Lung (tissue), 17 donors: ENCODE measurements at places on chromosomes 4 and X. TPM values are rescaled to one million over a fixed set of nuclear protein-coding genes. Genes with fewer than 3 reads are reported as not detected.

Gene HSFX4
- not detected for polyA plus RNA-seq

Gene SYP
- polyA plus RNA-seq: 5.1 TPM

Gene IQCM
- not detected for polyA plus RNA-seq

Gene MAGEA2
- not detected for polyA plus RNA-seq

Gene TMPRSS11B
- 0.10 TPM for polyA plus RNA-seq

Gene PPP3CA
- polyA plus RNA-seq: 13.5 TPM

Gene TEC
- 2.0 TPM for polyA plus RNA-seq

DNA sequence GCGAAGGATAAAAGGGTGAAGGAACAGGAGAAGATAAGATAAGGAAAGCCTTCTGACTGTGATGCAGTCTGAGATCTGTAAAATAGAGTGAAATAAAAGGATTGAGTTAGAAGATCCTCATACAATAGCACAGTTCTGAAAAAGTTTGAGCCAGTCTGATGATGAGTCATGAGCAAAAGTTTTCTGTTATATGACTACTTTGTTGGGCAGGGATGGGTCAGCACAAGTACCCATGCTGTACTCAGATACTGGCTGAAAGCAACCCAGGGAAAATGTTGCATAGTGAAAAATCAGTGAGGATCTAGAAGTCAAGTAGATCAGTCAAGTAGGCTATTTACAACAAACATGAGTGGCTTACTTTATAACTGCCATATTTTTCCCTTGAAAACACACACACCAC lies 253.5 kb downstream of the PCDH10 start:
- H3K36me3 ChIP-seq: no peaks in the 10 kb centered on the region
- no peaks in the 10 kb centered on the region for H3K27me3 ChIP-seq
- no peak overlapping the region for H3K4me3 ChIP-seq
- no peak overlapping the region for H3K27ac ChIP-seq
- no peak for DNase-seq

DNA sequence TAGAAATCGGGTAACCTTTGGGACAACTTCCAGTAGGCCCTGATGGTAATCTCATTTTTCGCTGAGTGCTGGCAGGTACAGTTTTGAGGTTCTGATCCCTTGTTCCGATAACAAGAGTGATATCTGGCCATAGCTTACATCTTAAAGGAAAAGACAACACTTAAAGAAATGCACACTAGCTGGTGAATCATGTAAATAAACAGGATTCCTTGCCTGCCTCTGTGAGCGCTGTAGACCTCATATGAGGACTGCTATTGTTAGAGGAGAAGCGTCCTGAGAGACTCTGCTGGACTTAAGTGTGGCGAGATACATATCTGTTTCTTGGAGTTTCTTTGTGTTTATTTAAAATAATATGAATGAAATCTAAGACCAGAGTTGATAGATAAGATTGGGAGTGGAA lies 149.3 kb upstream of the SLC4A4 start:
- H3K4me3 ChIP-seq: no peak overlapping the region
- H3K27me3 ChIP-seq: no peaks in the 10 kb centered on the region
- H3K27ac ChIP-seq: no peak overlapping the region
- peak; percentile 44 for DNase-seq
- H3K4me1 ChIP-seq: no peaks in the 10 kb centered on the region

- H3K36me3 ChIP-seq: no peaks in the 10 kb centered on the region
- H3K27ac ChIP-seq: no peak overlapping the region
- H3K4me1 ChIP-seq: no peaks in the 10 kb centered on the region
- H3K27me3 ChIP-seq: no peaks in the 10 kb centered on the region
Observed at GRCh38 chr4:128450326-128451120, 162.9 kb upstream of the PGRMC2 start.

- no peaks in the 10 kb centered on the region for H3K27me3 ChIP-seq
- H3K36me3 ChIP-seq: peaks cover 9% of the 10 kb centered on the region
- DNase-seq: no peak
- no peak overlapping the region for H3K27ac ChIP-seq
- peaks cover 1% of the 10 kb centered on the region for H3K4me1 ChIP-seq
Observed at GRCh38 chr4:88674979-88675378, 22.6 kb downstream of the NAP1L5 start.

DNA sequence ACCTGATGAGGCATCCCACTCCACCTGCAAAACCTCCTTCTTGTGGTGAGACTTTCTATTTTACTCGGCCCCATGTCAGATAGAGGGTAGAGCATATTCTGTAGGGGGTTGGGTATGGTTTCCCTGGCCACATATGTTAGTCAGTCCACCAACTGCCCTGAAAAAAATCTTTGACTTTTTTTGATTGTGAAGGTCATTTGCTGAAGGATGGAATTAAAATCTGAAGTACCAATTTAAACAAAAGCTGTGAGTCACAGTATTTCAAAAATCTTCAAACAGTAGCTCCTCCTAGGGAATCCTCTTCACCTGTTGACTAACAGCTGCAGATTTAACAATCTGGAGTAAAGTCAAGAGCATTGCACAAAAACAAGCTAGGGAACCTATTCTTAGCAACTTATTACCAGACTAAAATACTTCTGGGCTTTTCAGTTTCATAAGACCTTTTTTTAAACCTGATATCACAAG lies 8.0 kb upstream of the CCDC110 start:
- DNase-seq: no peak
- no peaks in the 10 kb centered on the region for H3K36me3 ChIP-seq
- H3K27ac ChIP-seq: no peak overlapping the region
- no peaks in the 10 kb centered on the region for H3K4me1 ChIP-seq
- H3K4me3 ChIP-seq: no peak overlapping the region

DNA sequence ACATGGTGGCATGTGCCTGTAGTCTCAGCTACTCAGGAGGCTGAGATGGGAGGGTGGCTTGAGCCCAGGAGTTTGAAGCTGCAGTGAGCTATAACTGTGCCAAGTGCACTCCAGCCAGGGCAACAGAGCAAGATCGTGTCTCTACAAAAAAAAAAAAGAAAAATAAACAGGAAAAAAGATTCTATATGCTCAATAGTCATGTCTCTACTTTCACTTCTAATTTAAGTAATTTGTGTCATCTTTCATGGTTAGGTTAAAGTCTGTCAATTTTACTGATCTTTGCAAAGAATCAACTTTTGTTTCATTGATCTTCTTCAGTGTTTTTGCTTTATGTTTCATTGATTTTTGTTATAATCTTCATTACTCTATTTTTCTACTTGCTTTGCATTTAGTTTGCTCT lies 106.2 kb upstream of the MAB21L2 start:
- H3K4me3 ChIP-seq: no peak overlapping the region
- no peaks in the 10 kb centered on the region for H3K36me3 ChIP-seq
- no peak overlapping the region for H3K27ac ChIP-seq

DNA sequence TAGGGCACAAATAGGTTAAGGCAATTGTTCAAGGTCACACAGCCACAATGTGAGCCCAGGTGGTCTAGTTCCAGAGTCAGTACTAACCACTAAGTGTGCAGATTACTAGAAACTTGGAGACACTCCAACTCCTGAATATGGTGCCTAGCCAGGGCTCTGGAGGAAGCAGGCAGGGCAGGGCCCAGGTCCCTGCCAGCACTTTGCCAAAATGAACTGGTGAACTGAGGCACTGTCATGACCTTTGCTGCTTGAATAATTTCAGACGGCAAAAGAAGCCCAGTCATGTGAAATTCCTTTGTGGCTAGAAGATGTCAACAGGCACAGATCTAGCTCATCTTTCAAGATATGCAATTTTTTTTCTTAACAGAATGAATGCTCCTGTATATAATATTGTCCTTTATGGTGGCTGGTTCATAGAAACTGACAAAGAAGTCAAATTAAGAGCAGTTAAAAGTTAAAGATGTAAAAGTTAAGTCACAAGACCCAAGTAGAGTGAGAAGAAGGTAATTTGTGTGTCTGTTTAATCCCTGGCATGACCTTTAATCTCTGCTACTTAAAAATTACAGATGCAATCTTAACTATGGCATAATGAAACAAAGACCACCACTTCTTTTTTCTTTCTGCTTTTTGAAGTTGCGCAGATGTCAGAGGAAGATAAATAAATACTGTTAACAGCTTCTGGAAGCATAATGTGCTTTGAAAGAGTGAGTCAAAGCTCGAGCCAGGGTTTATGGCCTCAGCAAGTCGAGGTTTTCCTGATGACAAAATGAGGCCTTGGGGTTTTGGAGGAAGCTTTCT lies 54.1 kb downstream of the SHROOM3 start:
- no peak overlapping the region for H3K4me3 ChIP-seq
- no peaks in the 10 kb centered on the region for H3K36me3 ChIP-seq
- H3K27ac ChIP-seq: no peak overlapping the region
- DNase-seq: no peak
- no peaks in the 10 kb centered on the region for H3K27me3 ChIP-seq

- peak overlapping the region; percentile 88 for H3K4me3 ChIP-seq
- peaks cover 3% of the 10 kb centered on the region for H3K4me1 ChIP-seq
- H3K27ac ChIP-seq: peak overlapping the region; percentile 95
- peaks cover 2% of the 10 kb centered on the region for H3K36me3 ChIP-seq
- peak; percentile 74 for DNase-seq
- H3K27me3 ChIP-seq: no peaks in the 10 kb centered on the region
Observed at GRCh38 chr4:55396308-55397125, 760 bp downstream of the TMEM165 start.

DNA sequence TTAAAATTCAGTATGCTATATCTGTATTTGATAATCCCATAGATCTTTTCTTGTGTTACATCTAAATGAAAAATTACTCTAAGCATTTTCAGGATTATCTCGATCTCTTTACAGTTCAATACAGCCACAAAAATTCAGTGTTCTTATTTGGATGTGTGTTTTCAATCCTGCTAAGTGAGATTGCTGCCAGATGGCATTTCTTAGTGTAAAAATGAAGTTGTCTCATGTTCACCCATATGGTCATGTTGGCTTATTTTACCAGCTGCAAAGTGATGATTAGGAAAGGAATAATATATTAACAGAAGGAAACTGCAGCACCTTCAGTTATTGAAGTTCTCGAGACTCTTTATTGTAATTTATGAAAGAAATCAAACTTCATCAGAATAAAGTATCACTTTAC lies 12.1 kb upstream of the FAM47A start:
- no peaks in the 10 kb centered on the region for H3K27me3 ChIP-seq
- H3K36me3 ChIP-seq: no peaks in the 10 kb centered on the region
- H3K4me3 ChIP-seq: no peak overlapping the region
- no peak for DNase-seq
- no peaks in the 10 kb centered on the region for H3K4me1 ChIP-seq

DNA sequence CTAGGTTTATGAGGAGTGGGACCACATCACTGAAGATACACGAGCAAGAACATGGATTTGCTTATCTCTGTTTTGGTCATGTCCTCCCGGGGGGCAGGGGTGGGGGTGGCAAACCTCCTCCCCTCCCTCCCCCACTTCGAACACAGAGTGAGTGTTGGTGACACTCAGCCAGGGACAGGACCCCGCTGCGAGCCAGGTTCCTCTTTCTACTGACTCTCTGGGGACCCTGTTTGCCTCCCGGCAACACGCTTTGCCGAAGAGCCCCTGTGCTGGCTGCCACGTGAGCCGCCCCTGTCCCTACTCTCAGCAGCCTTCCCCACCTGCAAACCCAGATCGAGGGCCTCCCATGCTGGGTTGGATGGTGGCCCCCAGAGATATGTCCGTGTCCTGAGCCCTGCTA lies 34.7 kb downstream of the P2RY8 start:
- no peak for DNase-seq
- no peaks in the 10 kb centered on the region for H3K36me3 ChIP-seq
- no peaks in the 10 kb centered on the region for H3K27me3 ChIP-seq
- no peak overlapping the region for H3K27ac ChIP-seq
- H3K4me1 ChIP-seq: no peaks in the 10 kb centered on the region

DNA sequence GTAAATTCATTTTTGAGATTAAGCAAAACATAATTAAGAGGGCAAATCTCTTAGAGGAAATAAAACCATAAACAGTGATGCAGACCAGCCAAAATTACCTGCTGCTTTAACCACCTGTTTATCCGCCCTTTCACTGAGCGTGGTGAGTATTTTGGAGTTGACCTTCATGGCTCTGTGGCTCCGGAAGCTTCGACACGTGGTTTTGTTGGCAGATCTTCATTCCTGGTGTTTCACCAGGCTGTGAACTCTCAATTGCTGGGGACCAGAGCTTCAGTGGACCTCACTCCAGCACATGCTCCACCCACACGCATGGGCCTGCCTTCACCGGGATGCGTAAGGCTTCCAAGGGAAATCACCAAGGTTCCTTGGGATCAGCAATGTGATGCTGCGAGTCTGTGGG lies 83.8 kb downstream of the FHDC1 start:
- H3K36me3 ChIP-seq: no peaks in the 10 kb centered on the region
- no peak for DNase-seq
- H3K4me1 ChIP-seq: no peaks in the 10 kb centered on the region
- no peak overlapping the region for H3K4me3 ChIP-seq
- H3K27me3 ChIP-seq: no peaks in the 10 kb centered on the region
- no peak overlapping the region for H3K27ac ChIP-seq
